Thymus (tissue), 14 donors: ENCODE measurements at places on chromosomes 1 and 21. TPM values are rescaled to one million over a fixed set of nuclear protein-coding genes. Genes with fewer than 3 reads are reported as not detected.
A peak's percentile ranks its signal among the peaks of the same experiment; 100 is the strongest.

GRCh38 chr1:234468580-234468979, 10.4 kb downstream of the TARBP1 start:
- DNase-seq, result no peak

GRCh38 chr21:44952929-44953627, 13.2 kb downstream of the SLX9 start:
- DNase-seq, result no peak

DNA sequence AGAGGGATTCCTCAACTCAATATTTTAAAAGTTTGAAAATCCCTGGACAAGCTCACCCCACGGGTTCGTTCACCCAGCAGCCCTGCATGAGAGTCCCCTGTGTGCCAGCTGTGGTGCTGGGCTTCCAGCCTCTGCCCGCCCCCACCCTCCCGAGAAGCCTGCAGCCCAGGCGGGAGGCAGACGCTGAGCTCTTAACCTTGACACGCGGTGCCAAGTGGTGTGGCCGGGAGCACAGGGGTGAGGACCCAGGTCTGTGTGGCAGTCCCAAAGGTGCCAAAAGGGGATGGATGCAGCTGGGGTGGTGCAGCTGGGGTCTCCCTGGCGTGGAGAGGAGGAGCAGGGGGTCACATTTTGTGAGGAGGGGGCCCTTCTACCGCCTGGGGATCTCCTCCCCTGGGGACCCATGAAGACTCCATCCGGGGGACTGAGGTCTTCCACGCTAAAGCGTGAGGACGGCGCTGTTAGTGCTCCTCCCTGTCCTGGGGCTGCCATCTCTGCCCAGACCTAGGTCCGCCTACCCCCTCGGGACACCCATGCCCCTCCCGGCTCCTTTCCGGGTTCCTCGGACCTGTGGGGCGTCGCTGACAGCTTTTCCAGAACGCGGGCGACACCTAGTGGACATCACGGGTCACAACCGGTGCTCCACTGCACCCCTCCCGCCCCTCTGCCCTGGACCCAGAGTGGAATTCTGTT, 12.9 kb downstream of the PLA2G2F start:
- DNase-seq, result peak; percentile 73

DNA sequence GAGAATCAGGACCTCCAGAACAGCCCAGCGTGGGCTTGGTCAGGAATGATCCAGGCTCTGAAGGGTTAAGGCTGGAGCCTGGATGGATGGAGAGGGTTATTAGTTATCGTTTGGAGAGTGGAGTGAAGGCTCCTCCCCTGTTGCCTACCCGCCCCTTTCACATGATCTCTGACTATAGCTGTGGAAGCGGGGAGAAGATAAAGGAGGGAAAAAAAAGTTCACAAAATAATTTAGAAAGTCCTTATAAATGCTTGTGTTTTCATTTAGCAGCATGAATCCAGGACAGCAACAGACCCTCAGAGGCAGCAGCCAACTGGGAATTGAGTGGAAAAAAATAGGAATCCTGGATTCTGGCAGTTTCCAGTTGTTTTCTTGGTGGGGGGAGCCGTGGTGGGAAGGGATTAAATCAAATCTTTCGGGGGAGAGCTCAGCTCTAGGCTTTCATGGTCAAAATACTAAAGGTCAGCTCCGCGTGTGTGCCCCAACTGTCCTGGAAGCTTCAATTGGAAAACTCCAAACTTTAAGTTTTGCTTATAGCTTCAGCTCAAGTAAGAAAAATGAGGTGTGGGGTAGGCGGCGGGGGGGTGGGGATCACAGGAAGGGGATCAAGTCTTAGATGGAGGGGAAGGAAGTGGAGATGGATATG, 595 bp upstream of the DDR2 start:
- DNase-seq, result no peak

DNA sequence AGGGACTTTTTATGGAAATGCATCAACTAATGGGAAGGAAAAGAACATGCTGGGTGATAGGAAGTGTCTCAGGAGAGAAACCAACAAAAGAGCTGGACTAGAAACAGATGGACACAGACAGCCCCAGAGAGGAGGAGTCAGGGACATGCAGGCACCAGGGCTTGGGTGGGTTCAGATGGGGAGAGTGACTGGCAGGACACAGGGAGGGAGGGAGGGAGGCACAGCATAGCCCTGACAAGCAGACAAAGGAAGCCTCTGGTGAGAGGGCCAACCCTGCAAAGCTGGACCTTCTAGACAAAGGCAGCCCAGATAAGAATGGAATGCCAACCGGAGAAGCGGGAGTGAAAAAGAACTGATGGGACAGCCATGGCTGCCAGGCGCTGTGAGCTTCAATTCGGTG, 568.8 kb downstream of the AJAP1 start:
- no peak for DNase-seq

DNA sequence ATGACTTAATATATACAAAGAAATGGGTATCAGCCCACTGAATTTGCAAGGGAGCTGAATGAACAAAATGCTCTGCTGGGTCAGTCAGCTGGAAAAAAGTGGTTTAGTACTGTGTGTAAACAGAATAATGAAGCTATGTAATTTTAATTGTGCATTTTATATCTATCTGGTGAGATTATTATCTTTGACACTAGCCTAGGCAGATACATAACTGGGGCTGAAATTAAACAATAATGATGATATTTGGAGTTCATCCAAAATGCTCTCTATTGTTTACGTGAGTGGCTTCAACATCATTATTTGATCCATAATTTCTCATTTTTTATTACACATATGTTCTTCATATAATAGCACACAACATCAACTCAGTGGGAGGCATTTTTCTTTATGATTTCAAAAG, 208.5 kb upstream of the SNX7 start:
- no peak for DNase-seq

- DNase-seq, result no peak
Observed at GRCh38 chr1:37553598-37553926, 531 bp downstream of the SNIP1 start.

- no peak for DNase-seq
Observed at GRCh38 chr1:23337869-23338268, 6.2 kb downstream of the HNRNPR start.

GRCh38 chr1:56003846-56004245, 575.5 kb downstream of the PLPP3 start:
- DNase-seq, result no peak

GRCh38 chr1:169288011-169288414, 79.6 kb downstream of the NME7 start:
- DNase-seq, result no peak

DNA sequence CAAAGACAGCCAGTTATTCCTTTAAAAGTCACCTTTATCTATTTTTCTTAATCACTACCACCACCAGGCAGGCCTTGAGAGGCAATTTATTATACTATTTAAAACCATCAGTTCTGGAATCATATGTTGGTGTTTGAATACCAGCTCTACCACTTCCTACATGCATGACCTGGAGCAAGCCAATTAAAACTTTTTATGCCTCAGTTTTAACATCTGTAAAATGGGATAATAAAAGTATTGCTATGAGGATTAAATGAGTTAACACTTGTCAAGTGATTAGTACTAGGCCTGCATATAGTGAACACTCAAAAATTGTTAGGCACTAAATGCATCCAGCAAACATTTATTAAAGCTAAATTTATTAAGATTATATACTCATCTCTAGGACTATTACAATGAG, 49.2 kb upstream of the ADORA3 start:
- no peak for DNase-seq

- DNase-seq, result no peak
Observed at GRCh38 chr1:109931189-109931731, 20.6 kb downstream of the CSF1 start.

DNA sequence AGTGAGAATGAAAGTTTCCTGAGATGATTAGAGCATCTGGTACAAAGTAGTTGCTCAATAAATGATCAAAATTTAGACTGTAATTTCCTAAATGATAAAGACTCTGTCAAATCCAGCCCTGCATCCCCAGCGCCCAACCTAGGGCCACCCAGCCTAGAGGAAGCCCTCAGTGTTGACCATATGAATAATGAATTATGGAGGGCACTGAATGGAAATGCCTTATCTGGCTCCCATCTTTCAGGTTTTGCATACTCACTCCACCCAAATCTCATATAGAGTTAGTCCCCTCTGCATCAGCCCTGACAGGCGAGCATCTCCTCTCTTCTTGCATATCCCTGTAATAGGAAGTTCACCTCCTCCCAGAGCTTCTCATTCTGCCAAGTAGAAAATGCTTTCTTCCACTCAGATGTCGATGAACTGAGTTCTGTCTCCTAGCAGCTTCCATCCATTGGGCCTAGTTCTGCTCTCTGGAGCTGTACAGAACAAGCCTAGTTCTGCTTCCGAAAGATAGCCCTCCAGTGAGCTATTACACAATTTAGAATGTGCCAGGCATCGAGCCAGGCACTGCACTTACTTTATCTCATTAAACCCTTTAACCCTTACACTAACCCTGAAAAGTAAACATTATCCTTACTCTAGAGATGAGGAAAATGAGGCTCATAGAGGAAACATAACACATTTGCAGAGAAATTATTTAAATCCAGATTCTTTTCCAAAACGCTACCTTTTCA, 20.9 kb downstream of the COA7 start:
- DNase-seq, result no peak

GRCh38 chr1:248838357-248839167, 538 bp downstream of the ZNF672 start:
- DNase-seq, result peak; percentile 95

DNA sequence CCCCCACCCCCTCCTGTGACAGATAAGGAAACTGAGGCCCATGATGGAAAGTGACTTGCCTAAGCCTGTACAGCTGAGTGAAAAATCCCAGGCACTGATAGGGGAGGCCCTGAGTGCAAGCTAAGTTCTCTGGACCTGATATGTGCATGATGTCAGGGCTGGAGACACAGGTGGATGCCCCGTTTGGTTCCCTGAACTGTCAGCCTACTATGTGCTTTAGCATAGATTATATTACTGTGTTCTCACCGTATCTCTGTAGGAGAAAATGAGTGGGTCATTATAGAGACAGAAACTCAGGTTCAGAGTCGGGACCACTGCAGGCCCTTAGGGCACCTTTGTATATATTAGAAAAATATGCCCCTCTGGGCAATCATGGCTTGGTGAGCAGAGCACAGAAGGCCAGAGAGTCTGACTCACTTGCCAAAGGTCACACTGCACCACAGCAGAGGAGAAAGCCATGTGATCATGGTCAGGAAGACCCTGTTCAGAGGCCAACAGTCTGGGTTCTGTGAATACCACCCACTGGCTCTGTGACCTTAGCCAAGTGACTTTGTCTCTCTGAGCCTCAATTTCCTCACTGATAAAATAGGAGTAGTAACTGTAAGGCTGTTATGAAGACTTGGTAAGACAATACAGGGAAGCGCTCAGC, 145.8 kb upstream of the WNT4 start:
- no peak for DNase-seq

GRCh38 chr21:29389136-29389535, 90.4 kb downstream of the BACH1 start:
- DNase-seq, result no peak

DNA sequence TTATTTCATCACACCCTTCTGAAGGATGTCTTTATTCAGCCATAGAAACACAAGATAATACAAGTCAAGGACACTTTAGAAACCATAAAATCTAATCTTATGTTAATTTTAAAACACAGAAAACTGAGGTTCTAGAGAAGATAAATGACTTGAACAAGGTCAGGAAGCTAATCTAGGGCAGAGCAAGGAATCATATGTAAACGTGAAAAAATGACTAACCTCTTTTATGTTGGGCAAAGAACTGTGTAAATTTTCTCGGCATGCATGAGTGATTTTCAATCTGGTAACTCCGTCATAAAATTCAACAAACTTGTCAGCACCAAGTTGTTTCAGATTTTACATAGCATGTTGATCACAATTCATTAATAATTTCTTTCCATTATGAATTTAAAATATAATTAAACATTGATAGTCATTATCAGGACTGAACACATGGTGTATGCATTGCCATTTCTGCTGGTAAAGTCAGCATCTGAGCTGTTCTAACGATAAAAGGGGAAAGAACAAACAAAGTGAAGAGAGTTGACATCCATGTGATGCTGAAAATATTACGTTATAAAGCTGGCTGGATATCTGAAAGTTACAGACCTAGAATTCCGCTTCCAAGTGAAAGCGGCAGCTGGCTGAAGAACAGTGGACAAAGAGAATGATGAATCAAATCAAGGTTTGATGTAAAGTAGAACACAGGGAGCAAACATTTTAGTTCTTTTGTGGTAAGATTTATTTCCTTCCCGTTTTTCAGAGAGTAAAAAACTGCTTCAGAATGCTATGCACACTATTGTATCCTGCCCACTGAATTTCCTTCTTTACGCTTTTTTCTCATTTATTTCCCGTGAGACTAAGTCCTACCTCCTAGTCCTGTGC, 1037.4 kb upstream of the TMPRSS15 start:
- no peak for DNase-seq

- DNase-seq, result no peak
Observed at GRCh38 chr1:234924450-234925355, 203.9 kb downstream of the TOMM20 start.

- no peak for DNase-seq
Observed at GRCh38 chr1:97412737-97413136, 508.1 kb downstream of the DPYD start.

DNA sequence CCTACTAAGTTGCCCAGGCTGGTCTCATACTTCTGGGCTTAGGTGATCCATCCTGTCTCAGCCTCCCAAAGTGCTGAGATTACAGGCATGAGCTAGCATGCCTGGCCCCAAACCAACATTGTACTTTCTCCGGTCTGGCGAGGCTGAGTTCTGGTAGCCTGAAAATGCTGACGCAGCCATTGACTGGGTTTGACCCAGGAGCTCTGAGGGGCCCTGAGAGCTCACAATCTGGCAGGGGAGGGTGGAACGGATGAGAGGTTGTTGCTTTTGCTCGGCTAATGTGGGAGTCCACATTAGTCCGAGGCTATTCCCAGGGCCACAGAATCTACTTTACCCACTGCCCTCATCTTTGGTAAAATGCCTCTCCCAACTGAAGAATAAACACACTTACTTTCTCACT, 35.1 kb upstream of the PARP1 start:
- DNase-seq, result no peak

The BATF3 gene
- total RNA-seq, result 21.6 TPM

The CDCA8 gene
- total RNA-seq, result 12.6 TPM

The EFNA1 gene
- 14.5 TPM for total RNA-seq

The LCK gene
- total RNA-seq, result 467 TPM

The LCA5L gene
- 1.6 TPM for total RNA-seq

The C4BPA gene
- total RNA-seq, result 0.09 TPM

The RUSC1 gene
- total RNA-seq, result 7.5 TPM

The ANGPTL3 gene
- not detected for total RNA-seq

The FAM167B gene
- 1.2 TPM for total RNA-seq

The AMPD1 gene
- total RNA-seq, result 0.05 TPM

The CNR2 gene
- 1.5 TPM for total RNA-seq

The ZNF593OS gene
- not detected for total RNA-seq

The NMNAT2 gene
- 0.28 TPM for total RNA-seq

The CD48 gene
- total RNA-seq, result 208 TPM

The KCNJ9 gene
- total RNA-seq, result 0.05 TPM

The CRYBG2 gene
- total RNA-seq, result 0.76 TPM

The NR0B2 gene
- 0.19 TPM for total RNA-seq

The PRRC2C gene
- 43.4 TPM for total RNA-seq
